ENCODE measurements at places on chromosomes 3 and 15. TPM values are rescaled to one million over a fixed set of nuclear protein-coding genes. Genes with fewer than 3 reads are reported as not detected.

- peaks cover 23% of the 10 kb centered on the region for H3K4me1 ChIP-seq
- no peaks in the 10 kb centered on the region for H3K27me3 ChIP-seq
- no peak for DNase-seq
- H3K4me3 ChIP-seq: no peak overlapping the region
These were observed 61.3 kb downstream of the SMAD3 start for GRCh38 chr15:67126551-67127330.

- peak; percentile 33 for DNase-seq
- H3K4me1 ChIP-seq: peaks cover 4% of the 10 kb centered on the region
- no peak overlapping the region for H3K4me3 ChIP-seq
These were observed 62.1 kb upstream of the XCR1 start for GRCh38 chr3:46089237-46090011.

- H3K4me3 ChIP-seq: no peak overlapping the region
- no peaks in the 10 kb centered on the region for H3K36me3 ChIP-seq
- no peak for DNase-seq
- no peaks in the 10 kb centered on the region for H3K27me3 ChIP-seq
- no peak overlapping the region for H3K27ac ChIP-seq
- H3K4me1 ChIP-seq: peaks cover 2% of the 10 kb centered on the region
These were observed 53.7 kb downstream of the CGGBP1 start for GRCh38 chr3:88005066-88005465.

GRCh38 chr15:53414167-53414566, 345.3 kb downstream of the WDR72 start:
- H3K27me3 ChIP-seq: no peaks in the 10 kb centered on the region
- no peak overlapping the region for H3K27ac ChIP-seq
- no peak for DNase-seq
- no peak overlapping the region for H3K4me3 ChIP-seq
- peaks cover 14% of the 10 kb centered on the region for H3K4me1 ChIP-seq

The CSPG4 gene
- 1.2 TPM for total RNA-seq

- DNase-seq: no peak
- no peak overlapping the region for H3K27ac ChIP-seq
- H3K4me1 ChIP-seq: no peaks in the 10 kb centered on the region
These were observed 480.5 kb downstream of the OTOL1 start for GRCh38 chr3:161977063-161977462.

GRCh38 chr3:102390916-102391315, 43.9 kb upstream of the ZPLD1 start:
- H3K4me3 ChIP-seq: no peak overlapping the region
- no peaks in the 10 kb centered on the region for H3K36me3 ChIP-seq
- DNase-seq: no peak
- no peak overlapping the region for H3K27ac ChIP-seq
- no peaks in the 10 kb centered on the region for H3K4me1 ChIP-seq
- no peaks in the 10 kb centered on the region for H3K27me3 ChIP-seq

The MYRIP gene
- total RNA-seq: 11.7 TPM

The OSBPL10 gene
- 0.75 TPM for total RNA-seq

- DNase-seq: no peak
- H3K36me3 ChIP-seq: no peaks in the 10 kb centered on the region
- no peaks in the 10 kb centered on the region for H3K27me3 ChIP-seq
- H3K27ac ChIP-seq: no peak overlapping the region
- no peak overlapping the region for H3K4me3 ChIP-seq
- H3K4me1 ChIP-seq: peaks cover 3% of the 10 kb centered on the region
These were observed 13.2 kb downstream of the SPATA12 start for GRCh38 chr3:57073628-57074027.

GRCh38 chr3:152938974-152939636, 104.2 kb downstream of the P2RY1 start:
- H3K4me1 ChIP-seq: no peaks in the 10 kb centered on the region
- H3K36me3 ChIP-seq: no peaks in the 10 kb centered on the region
- no peak overlapping the region for H3K4me3 ChIP-seq
